NCI-H2081 (cell line): ENCODE measurements at places on chromosomes 6 and 20.

GRCh38 chr6:16639684-16640480 is 121.4 kb downstream of the ATXN1 start:
- DNase-seq: no peak

DNA sequence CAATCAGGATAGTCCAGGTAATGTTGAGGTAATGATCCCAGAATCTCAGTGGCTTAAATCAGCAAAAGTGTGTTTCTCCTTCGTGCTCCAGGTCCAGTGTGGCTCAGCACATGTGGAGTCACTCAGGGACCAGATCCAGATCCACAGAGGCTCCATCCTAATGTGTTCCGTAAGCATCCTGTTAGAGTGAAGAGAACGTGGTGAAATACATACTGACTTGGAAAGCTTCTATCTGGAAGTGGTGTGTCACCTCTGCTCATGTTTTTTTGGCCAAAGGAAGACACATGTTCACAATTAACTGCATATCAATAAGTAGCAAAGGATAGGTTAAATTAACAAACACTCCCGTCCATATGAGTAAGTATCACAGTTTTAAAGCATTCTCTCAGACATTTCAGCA is 26.8 kb upstream of the PREP start:
- DNase-seq: no peak

DNA sequence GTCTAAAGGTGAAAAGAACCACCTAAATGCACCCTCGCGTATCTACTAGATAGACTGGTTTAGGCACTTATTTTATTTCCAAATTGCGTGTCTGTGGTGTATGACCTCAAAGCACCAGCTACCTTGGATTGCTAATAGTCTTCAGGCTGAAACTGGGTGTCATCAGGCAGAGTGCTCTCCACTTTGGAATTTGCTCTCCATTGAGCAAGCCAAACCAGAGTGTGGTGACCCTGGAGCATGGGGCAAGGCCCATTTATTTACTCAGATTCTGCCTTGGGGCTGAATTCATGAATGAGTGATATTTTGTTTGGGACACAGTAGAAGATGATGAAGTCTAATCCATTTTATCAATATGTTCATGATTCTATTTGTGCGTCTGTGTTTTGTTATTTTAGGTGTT is 812.8 kb upstream of the SLC35B3 start:
- DNase-seq: no peak

DNA sequence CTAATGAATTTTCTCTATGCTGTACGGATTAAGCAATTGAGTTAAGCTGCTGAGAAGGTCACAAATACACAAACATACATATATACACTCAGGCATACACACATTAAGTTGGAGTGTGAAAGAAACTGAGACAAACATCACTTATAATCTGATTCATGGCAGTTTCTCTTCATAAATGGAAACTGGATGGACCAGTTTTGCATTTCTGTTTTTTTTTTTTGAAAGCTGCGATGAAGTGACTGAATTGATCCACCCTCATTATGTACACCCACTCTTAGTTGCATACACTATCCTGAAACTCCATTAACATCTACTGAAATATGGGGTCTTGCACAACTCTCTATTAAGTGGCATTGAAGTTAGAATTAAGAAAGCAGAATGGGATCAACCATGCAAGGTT is 32.9 kb upstream of the TENT5A start:
- no peak for DNase-seq

DNA sequence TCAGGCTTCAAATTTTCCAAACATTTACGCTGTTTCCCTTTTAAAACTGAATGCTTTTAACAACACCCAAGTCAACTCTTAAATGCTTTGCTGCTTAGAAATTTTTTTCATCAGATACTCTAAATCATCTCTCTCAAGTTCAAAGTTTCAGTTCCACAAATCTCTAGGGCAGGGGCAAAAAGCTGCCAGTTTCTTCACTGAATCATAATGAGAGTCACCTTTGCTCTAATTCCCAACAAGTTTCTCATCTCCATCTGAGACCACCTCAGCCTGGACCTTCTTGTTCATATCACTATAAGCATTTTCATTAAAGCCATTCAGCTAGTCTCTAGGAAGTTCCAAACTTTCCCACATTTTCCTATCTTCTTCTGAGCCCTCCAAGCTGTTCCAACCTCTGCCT is 69.1 kb downstream of the RNF217 start:
- DNase-seq: no peak

DNA sequence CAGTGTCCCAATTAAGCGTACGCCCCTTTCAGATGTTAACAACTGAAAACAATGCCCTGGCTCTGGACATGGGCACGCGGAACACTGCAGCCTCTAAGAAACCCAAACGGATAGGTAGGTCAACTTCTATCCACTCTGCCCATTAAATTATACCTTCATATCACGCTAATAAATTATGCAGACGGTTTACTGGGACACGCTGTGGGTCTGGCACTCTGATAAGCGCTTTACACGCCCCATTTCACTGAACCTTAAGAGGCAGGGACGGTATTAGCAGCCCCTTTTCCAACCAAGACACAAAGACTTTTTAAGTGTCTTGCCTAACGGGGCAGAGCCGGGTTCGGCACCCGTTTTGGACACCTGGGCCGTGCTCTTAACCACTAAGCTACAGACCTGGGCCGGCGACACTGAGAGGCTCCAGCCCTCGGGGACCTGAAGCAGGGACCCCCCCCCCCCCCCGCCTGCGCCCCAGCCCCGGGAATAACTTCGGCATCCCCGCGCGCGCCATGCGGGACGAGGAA is 744 bp downstream of the STAU1 start:
- no peak for DNase-seq

DNA sequence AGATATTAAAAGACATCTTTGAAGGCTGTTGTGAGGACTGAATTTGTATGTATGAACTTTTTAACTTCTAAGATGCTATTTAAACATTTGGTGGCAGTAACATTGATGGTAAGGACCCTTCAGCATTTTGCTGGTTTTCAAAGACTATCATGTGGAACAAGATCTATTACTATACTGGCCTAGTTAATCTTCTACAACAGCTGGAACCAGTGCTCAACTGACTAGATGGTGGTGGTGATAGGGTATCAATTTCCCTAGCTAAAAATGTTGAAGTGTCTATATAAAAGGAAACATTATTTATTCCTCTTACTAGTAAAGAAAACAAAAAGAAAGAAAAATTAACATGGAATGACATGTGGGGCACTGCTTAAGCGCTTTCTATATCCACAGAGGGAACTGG is 195.7 kb downstream of the TASP1 start:
- no peak for DNase-seq

GRCh38 chr6:14476793-14477531 is 359.4 kb downstream of the CD83 start:
- DNase-seq: no peak

DNA sequence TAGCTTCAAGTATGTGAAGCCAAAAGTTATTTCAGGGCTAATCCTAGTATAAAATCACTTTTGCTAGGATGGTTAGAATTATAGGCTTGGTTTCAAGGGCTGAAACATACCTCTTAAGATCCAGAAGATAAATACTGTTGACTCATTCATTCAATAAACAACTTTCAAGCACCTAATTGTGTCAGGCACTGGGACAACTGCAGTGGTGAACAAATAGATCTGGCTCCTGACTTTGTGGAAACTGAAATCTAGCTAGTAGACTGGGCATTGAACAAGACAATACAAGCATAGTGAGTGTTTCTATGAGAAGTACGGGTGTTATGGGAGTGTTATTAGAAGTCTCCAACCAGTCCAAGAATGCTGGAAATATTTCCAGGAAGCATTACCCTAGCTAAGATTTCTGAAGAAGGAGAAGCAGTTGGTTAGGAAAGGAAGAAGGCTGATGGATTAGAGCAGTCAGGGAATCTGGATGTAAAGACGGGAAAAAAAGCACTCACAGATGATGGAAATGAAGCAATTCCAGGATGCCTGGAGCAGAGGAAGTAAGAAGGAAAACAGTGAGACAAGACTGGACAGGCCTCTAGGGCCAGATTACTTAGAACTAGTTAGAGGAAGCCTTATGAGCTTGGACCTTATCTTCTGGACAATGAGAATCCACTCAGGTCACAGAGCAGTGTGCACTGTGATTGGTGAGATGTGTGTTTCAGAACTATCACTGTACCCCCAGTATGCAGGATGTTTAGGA is 132.6 kb upstream of the RAB32 start:
- no peak for DNase-seq

DNA sequence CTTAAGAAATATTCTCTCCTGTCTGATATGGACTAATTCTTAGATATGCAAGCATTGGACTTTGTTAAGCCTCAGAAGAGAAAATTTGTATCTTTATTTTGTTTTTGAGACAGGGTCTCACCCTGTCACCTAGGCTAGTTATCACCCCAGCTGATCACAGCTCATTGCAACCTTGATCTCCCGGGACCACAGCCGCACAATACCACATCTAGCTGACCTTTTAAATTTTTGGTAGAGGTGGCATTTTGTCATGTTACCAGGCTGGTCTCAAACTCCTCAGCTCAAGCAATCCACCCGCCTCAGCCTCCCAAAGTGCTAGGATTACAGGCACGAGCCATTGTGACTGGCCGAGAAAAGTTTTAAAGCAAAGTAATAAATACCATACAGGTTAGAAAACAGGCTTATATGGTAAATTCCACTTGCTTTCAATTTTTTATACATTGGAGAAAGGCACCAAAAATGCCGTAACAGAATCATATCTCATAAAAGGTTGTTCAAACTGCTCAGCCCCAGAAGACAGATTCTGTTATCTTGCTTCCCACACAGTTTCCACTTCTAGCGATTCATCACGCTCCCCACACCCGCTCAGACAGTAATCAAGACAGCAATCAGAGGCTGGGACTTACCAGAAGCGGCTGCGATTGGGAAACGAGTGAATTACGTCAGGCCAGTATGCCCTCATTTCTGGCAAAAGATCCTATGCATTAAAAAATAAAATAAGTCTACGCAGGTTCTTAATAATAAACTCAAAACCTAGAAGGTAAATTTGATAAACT is 13.8 kb downstream of the RNASET2 start:
- no peak for DNase-seq

DNA sequence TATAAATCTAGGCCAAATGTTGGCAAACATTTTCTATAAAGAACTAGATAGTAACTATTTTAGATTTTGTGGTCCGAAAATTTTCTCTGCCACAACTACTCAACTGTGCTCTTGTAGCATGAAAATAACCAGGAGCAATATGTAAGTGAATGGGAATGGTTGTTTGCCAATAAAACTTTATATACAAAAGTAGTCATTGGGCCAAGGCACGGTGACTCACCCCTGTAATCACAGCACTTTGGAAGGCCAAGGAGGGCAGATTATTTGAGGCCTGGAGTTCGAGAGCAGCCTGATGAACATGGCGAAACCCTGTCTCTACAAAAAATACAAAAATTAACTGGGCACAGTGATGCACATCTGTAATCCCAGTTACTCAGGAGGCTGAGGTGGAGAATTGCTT is 617.1 kb downstream of the EPM2A start:
- no peak for DNase-seq

DNA sequence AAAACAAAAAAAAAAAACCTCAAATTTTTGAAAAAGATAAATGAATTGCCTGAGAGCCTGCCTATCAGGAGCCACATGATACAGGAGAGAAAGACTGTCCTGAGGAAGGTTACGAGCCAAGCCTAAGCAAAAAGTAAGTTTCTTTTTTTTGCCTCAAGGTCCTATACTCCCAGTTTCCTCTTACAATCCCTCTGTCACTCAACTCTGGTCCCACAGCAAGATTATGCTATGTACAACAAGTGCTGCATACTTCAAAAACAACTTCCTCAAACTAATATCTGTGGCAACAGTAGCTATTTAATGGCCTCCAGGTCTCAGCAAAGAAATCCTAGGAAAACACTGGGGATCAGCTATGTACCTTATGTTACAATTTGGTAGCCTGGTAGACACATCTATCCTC is 46.8 kb downstream of the PLN start:
- DNase-seq: no peak

DNA sequence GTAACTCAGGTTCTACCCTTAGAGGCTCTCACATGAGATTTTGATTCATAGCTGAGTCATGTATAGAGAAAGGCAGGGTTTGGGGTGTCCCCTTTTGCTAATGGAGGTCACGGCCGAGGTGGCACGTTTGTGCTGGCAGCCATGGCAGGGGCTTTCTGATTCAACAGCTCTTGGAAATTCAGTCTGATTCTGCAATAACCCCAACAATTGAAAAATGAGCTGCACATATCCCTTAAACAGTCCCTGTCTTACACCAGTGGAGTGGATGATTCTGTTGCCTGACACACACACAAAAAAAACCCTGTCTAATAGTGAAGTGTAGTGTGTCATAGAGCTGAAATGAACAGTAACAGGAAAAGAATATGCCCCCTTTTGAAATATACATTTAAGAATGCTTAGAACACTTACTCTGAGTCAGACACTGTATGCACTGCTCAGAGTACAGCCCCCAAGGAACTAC is 40.4 kb upstream of the ARG1 start:
- no peak for DNase-seq

GRCh38 chr6:3294921-3295871 is 36.4 kb downstream of the PSMG4 start:
- DNase-seq: no peak

DNA sequence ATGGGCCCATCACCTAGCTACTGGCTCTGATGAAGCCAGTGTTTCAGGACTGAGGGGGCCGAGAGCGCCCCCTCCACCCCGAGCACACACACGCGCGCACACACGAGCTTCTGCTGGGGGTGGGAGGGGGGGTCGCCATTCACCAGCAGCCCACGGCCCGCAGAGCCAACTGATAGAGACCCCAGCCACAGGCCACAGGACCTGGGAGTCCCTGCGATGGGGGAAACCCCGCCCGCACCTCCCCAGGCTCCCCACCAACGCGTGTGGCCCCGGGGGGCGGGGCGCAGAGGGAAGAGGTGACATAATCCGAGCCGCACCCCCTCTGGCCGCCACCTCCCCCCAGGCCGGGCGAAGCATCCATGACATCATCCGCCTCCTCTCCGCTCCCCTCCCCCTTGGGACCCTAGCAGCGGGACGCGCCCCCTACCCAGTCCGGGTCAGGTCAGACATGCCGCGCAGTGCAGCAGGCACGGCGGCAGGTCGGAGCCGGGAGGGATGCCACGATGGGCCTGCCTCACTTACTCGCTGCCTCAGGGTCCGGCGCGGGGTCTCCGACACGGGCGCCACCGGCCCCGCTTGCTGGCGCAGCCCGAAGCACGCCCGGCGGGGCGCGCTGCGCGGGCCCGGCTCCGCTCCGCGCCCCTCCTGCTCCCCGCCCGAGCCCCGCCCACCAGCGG is at the start of gene LZTS3:
TSS of gene LZTS3 (minus strand) at position 617 of the 677 bp plus-strand sequence. CDS start 6,386 bp downstream, outside the sequence.
- peak; percentile 38 for DNase-seq

DNA sequence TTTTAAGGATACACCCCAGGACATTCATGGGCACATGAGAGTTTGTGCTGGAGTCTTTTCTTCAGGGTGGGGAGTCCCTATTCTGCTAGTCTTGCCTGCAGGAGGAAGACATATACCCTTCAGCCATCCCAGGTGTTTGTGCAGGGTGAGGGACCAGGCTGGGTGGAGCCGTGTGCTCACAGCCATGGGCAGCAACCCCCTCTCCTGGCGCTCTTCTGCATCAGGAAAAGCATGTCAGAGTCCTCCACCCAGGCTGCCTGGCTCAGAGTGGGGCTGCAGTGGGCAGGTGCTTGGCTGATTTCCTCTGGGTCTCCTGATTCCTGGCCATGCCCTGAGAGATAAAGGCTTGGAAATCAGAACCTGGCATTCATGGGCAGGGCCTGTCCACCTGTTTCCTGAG is 22.7 kb upstream of the MLN start:
- DNase-seq: no peak

- no peak for DNase-seq
Observed at GRCh38 chr20:43492101-43492500, 15.4 kb upstream of the L3MBTL1 start.

- DNase-seq: no peak
Observed at GRCh38 chr6:134451529-134451928, 133.6 kb upstream of the SGK1 start.

GRCh38 chr6:14035874-14036273 is 81.7 kb upstream of the CD83 start:
- DNase-seq: no peak
